CD4-positive, alpha-beta memory T cell (primary cell): ENCODE measurements at places on chromosomes 3 and 15.
A peak's percentile ranks its signal among the peaks of the same experiment; 100 is the strongest.

DNA sequence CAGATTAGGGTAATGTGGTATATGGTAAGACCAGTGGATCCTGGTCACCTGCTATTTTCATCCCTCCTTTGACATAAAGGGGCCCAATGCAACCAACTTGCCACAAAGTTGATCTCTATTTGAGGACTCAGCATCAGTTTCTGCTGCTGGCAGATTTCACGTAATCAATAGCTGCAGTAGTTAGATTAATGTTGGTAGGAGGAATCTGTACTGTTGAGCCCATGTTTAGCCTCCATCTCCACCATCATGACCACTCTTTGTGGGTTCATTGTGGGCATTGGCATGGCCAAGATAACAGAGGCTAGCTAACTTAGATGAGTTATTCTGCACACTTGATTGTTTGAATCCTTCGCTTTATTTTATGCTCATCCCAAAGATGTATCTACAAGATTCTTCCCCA is 29.9 kb downstream of the CGGBP1 start:
- no peaks in the 10 kb centered on the region for H3K27me3 ChIP-seq
- no peak overlapping the region for H3K27ac ChIP-seq
- peaks cover 19% of the 10 kb centered on the region for H3K4me1 ChIP-seq
- no peak overlapping the region for H3K4me3 ChIP-seq

DNA sequence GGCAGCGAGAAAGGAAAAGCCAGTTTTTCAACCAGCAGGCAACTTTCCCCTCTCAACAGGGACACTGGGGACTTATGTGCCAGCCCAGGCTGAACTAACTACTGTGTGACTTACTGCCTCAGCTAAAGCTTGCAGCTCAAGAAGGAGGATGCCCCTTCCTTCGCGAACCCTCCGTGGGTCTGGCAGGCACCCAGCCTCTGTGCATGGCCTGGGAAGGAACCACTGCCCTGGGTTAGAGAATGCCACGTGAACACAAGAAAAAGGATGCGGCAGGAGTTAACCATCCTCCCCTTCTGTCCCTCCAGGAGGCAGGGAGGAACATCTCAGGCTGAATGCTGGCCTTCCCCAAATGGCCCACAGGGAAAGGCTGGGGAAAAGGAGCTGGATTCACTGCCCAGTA is 29.0 kb downstream of the CHDH start:
- H3K27ac ChIP-seq: no peak overlapping the region
- no peaks in the 10 kb centered on the region for H3K36me3 ChIP-seq
- no peak for DNase-seq
- H3K27me3 ChIP-seq: no peaks in the 10 kb centered on the region
- no peaks in the 10 kb centered on the region for H3K4me1 ChIP-seq

- no peak overlapping the region for H3K4me3 ChIP-seq
- no peak overlapping the region for H3K27ac ChIP-seq
- no peak for DNase-seq
These were observed 38.6 kb downstream of the ACSBG1 start for GRCh38 chr15:78195735-78196201.

DNA sequence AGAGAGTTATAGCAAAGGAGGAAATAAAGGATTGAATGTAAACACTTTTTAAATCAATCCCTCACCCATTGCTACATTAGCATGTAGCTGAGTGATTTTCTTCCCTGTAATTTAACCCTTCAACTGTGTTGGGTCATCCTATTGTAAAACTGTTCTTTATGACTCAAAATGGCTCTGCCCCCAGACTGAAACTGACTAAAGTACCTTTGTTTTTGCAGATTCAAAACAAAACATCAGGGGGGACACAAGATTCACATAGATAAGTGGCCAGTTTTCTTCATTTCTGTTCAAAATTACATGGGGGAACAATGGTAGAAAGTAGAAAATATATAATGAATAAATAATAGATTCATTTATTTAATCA is 268.4 kb downstream of the IGSF11 start:
- no peaks in the 10 kb centered on the region for H3K27me3 ChIP-seq
- H3K27ac ChIP-seq: no peak overlapping the region
- DNase-seq: no peak

- no peaks in the 10 kb centered on the region for H3K36me3 ChIP-seq
- no peaks in the 10 kb centered on the region for H3K27me3 ChIP-seq
- no peak overlapping the region for H3K27ac ChIP-seq
- H3K4me3 ChIP-seq: no peak overlapping the region
- DNase-seq: no peak
These were observed 472.8 kb downstream of the ZIC1 start for GRCh38 chr3:147881933-147882332.

DNA sequence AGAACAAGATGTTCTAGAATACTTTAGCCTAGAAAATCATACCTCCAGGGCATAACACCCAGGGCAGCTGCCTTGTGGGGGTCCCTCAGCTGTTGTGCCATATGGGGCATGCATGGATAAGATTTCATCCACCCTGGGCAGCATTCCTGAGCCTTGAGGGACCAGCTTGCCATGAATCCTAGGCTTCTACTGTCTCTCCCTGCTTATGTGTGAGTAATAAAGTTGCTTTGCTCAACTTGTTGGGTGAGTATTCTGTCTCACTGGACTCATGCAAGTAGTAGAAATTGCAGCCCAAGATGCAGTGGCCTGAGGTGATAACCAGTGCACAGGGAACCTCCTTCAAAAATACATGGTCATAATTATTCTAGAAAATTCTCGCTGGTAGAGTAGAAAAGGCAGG is 52.1 kb upstream of the EPHB1 start:
- no peaks in the 10 kb centered on the region for H3K4me1 ChIP-seq
- no peak overlapping the region for H3K4me3 ChIP-seq
- no peaks in the 10 kb centered on the region for H3K27me3 ChIP-seq

GRCh38 chr3:58038675-58039292 is 30.6 kb downstream of the FLNB start:
- no peaks in the 10 kb centered on the region for H3K27me3 ChIP-seq
- H3K4me3 ChIP-seq: no peak overlapping the region
- H3K27ac ChIP-seq: no peak overlapping the region

DNA sequence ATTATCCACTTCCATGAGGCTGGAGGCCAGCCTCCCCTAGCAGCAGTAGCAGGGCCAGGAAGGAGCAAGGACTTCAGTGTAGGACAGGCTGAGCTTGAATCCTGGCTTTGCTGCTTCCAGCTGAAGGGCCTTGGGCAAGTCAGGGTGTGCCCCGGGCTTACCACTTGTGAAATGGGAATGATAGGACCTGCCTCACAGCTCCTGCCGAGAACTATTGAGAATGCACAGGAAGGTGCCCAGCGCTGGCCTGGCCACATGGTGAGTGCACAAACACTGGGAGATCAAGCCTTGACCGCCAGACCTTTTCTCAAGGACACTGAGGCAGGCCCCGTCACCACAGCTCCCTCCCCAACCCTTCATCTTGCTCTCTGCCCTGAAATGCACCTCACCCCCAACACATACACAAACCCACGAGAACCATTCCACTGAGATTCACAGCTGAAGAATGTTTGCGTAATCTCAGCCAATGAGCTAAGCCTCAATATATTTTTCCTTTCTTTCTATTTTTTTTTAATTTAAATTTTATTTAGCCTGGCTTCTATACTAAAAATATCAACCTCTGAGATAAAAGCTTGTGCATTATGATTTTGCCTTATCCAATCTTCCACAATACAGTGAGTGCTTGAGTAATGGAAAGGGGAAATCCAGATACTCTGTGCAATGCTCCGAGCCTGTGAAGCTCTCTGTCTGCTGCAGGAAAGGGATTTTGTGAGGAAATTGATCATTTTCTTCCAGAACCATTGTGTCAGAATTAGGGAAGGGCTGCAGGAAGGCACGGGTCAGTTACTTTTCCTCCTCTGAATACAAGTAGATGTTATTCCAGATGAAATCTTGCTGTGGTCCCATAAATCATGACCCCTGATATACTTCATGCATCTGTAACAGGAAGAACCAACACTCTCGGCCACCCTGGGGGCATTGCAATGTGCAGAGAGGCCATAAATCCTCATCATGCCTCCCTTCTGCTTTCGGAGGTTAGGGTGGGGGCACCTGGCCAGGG is 193.9 kb downstream of the TLE3 start:
- no peak overlapping the region for H3K27ac ChIP-seq
- no peaks in the 10 kb centered on the region for H3K27me3 ChIP-seq
- H3K4me3 ChIP-seq: no peak overlapping the region
- H3K36me3 ChIP-seq: no peaks in the 10 kb centered on the region
- no peak for DNase-seq
- no peaks in the 10 kb centered on the region for H3K4me1 ChIP-seq

- no peaks in the 10 kb centered on the region for H3K36me3 ChIP-seq
- no peak for DNase-seq
- H3K27me3 ChIP-seq: no peaks in the 10 kb centered on the region
- no peak overlapping the region for H3K27ac ChIP-seq
- H3K4me1 ChIP-seq: no peaks in the 10 kb centered on the region
These were observed 29.8 kb upstream of the ALDH1A3 start for GRCh38 chr15:100849855-100850218.

DNA sequence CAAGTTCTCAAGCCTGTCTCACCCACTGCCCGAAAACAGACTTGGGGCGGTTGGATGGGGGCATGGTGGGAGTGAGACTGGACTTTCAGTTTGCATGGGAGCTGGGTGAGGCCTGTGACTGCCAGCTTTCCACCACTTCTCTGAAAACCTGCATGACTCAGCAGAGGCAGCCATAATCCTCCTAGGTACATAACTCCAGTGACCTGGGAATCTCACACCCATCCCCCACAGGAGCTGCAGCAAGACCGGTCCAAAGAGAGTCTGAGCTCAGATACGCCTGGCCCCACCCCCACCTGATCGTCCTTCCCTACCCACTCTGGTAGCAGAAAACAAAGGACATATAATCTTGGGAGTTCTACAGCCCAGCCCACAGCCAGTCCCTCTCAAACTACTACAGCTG is 107.2 kb downstream of the NSMCE3 start:
- no peak overlapping the region for H3K4me3 ChIP-seq
- DNase-seq: no peak
- no peaks in the 10 kb centered on the region for H3K27me3 ChIP-seq
- H3K4me1 ChIP-seq: no peaks in the 10 kb centered on the region

- H3K4me1 ChIP-seq: peaks cover 44% of the 10 kb centered on the region
- H3K36me3 ChIP-seq: no peaks in the 10 kb centered on the region
- peak; percentile 78 for DNase-seq
- H3K4me3 ChIP-seq: peak within 1 kb of the TSS; percentile 73
These were observed at the start of gene RYK for GRCh38 chr3:134250717-134251220. Gene RYK, minus strand, starts transcription at chr3:134250859. Its CDS starts 205 bp downstream, at chr3:134250654.

GRCh38 chr15:26391567-26392194 is 381.2 kb downstream of the GABRB3 start:
- no peaks in the 10 kb centered on the region for H3K4me1 ChIP-seq
- no peaks in the 10 kb centered on the region for H3K36me3 ChIP-seq
- no peak overlapping the region for H3K27ac ChIP-seq
- H3K4me3 ChIP-seq: no peak overlapping the region
- H3K27me3 ChIP-seq: no peaks in the 10 kb centered on the region

DNA sequence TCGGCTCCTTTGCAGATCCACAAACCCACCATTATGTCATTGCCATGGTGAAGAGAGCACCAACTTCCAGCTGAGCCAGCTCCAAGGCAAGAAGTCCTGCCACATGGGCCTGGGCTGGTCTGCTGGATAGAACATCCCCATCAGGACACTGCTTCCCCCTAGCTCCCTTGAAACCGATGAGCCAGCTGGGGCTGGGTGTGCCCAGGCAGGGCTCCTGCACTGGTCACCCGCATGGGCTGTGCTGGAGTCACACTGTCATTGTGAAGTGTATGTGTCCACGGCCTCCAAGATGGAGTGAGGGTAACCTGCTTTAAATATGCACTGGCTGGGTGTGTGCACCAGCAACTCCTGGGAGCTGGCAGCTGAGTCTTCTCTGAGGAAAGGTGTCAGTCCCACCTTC is 31.0 kb upstream of the TOPBP1 start:
- H3K27ac ChIP-seq: no peak overlapping the region
- no peak for DNase-seq
- H3K27me3 ChIP-seq: no peaks in the 10 kb centered on the region
- H3K36me3 ChIP-seq: no peaks in the 10 kb centered on the region
- no peaks in the 10 kb centered on the region for H3K4me1 ChIP-seq
- H3K4me3 ChIP-seq: no peak overlapping the region

- DNase-seq: no peak
- no peaks in the 10 kb centered on the region for H3K27me3 ChIP-seq
- H3K4me1 ChIP-seq: no peaks in the 10 kb centered on the region
These were observed 45.7 kb downstream of the PGBD4 start for GRCh38 chr15:34147371-34148140.

GRCh38 chr3:172892158-172892557 is 141.6 kb downstream of the ECT2 start:
- DNase-seq: no peak
- no peaks in the 10 kb centered on the region for H3K36me3 ChIP-seq
- H3K27ac ChIP-seq: no peak overlapping the region
- no peaks in the 10 kb centered on the region for H3K4me1 ChIP-seq
- no peaks in the 10 kb centered on the region for H3K27me3 ChIP-seq

- peak overlapping the region; percentile 96 for H3K27ac ChIP-seq
- H3K27me3 ChIP-seq: no peaks in the 10 kb centered on the region
- peak; percentile 84 for DNase-seq
- no peaks in the 10 kb centered on the region for H3K36me3 ChIP-seq
These were observed 1.9 kb downstream of the KLF13 start for GRCh38 chr15:31328428-31328968.

DNA sequence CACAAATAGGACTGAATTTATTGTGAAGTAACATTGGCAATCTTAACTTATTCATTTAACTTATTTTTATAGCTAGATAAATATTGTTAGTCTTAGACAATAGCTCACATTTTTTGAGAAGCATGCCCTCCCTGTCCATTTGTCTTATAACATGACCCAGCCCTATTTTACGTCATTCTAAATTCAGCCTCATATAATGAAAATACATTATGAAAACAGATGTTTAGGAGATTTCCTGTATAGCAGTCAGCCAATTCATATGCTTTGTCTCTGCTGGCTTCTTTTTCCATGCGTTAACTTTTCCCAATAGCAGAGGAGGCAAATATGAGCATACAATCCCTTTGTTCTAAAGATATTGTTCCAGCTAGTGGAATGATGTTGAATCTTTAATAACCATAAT is 29.3 kb downstream of the CD200 start:
- no peak overlapping the region for H3K4me3 ChIP-seq
- H3K27me3 ChIP-seq: no peaks in the 10 kb centered on the region
- H3K36me3 ChIP-seq: no peaks in the 10 kb centered on the region
- DNase-seq: no peak

DNA sequence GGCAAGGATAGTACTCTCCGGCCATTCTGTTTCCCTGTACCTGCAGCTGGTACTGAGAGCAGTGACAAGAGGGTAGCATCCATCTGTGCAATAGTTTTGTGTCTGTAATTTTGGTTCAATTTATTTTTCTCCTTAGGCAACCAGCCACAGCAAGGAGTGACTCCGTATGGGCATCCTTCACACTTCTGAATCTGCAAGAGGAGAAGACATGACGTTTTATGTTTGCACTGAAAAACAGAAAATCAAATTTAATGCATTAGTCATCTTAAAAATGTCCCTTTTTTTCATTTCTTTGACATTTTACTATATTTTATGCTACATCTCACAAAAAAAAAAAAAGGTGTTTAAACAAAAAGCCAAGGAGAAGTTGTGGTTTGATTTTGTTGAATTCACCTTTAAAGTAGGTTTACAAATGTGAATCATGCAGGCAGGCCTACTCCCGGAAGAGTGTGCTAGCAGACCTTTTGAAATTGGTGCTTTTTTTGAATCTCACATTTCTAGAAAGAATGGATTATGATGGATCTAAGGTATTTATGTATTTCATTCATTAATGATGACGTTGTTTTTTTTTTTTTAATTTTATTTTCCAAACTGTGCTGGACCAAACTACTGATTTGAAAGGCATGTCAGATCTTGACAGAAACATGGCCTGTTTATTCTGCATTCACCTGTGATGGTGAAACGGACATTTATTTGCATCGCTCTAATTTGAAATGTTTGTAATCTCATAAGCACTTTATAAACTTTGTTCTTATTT is 28.1 kb downstream of the IGSF10 start:
- no peaks in the 10 kb centered on the region for H3K27me3 ChIP-seq
- H3K4me3 ChIP-seq: no peak overlapping the region
- H3K4me1 ChIP-seq: no peaks in the 10 kb centered on the region
- H3K27ac ChIP-seq: no peak overlapping the region
- DNase-seq: no peak
